Ammon's horn (tissue), 1 donor: ENCODE measurements at places on chromosomes 12 and 14.
A peak's percentile ranks its signal among the peaks of the same experiment; 100 is the strongest.

GRCh38 chr12:92462049-92462448 lies 240.7 kb upstream of the PLEKHG7 start:
- DNase-seq, result peak; percentile 58

DNA sequence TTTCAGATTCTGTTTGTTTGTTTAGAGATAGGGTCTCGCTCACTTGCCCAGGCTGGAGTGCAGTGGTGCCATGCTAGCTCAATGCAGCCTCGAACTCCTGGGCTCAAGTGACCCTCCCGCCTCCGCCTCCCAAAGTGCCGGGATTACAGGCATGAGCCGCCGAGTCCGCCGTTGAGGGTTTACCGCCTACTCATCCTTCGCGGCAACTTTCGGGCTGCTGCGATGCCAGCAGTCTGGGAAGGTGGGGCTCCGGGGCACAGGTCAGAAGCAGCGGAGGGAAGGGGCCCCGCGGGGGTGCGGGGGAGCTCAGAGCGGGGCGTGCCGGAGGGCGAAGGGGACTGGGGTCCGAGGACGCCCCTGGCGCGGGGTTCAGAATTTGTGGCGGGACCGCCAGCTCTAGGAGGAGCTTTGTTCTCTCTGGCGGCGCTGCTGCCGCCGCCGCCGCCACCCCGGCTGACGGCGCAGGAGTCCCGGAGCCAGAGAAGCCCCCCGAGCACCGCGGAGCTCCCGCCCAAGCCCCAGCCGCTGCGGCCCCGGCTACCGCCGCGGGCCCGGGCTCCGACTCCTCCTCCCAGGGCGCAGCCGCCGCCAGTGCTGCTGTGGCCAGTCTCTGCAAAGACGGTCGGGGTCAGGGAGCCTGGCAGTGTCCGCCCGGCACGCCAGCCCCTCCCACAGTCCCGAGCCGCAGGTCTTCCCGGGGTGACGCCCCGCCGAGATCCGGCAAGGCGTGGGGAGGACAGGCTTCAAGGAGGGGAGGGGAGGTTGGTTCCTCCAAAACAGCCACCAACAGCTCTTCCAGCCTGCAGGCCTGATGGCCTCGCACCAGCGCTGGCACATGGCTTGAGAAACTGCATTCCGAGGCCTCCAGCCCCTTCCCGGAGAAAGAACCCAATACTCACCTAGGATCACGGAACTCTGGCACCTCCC lies 10.9 kb upstream of the KRT77 start:
- no peak for DNase-seq

DNA sequence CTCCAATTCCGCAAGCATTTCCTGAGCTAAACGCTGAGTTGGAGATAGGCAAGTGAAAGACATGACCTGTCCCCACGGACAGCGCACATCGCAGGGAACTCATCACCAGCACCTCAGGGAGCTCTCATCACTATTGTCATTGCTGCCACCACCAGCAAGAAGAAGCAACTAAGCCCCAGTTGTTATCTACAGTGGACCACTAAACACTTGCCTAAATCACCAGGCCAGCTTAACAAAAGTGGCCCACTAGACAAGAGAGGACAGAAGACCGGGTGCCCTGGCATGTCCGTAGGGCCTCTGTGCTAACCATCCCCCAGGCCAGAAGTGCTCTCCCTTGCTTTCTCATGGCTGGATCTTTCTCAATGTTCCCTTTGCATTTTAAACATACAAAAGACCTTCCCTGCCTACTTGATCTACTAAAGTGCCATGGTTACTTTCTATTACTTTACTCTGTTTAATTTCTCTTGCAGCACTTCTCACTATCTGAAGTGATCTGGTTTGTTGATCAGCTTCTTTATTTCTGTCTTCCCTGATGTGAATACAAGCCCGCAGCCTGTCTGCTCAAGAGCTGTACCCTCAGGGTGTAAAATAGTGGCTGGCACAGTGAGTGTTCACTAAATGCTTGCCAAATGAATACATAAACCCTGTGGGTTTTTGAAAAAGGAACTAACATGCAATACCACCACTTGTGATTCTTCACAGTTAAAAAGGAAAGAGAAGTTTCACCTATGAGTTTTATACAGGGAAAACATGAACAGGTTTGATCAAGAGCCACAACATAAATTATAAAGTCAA lies 60.9 kb upstream of the RFLNA start:
- DNase-seq, result peak; percentile 27

DNA sequence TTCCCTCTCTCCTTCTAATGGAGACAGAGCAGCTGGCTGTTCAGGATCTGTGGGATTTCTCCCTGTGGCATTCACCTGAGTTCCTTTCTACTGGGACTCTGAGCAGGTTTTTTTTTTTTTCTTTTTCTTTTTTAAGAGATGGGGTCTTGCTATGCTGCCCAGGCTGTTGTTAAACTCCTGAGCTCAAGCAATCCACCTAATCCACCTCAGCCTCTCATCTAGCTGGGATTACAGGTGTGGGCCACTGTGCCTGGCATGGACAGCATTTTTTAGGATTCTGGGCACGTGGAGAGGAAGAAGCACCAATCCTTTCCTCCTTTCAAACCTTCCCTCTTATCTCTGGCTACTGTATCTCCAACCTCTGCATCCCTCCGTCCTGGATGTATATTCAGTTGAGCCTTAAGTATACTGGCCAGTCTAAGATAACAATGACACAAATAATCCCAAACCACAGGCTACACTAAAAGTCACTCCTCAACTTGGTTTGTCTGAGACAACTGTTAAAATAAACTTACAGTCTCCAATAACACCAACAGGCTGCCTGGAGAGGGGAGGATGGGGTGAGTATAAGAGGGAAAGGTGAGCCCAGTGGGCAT lies 16.4 kb upstream of the CELA1 start:
- no peak for DNase-seq

GRCh38 chr14:22978487-22978837 lies 3.9 kb downstream of the AJUBA start:
- DNase-seq, result no peak

GRCh38 chr12:103442182-103442555 lies 53.6 kb downstream of the C12orf42 start:
- DNase-seq, result no peak

GRCh38 chr12:33223956-33224355 lies 215.7 kb downstream of the SYT10 start:
- DNase-seq, result no peak

GRCh38 chr12:121775501-121775900 lies 18.0 kb downstream of the RHOF start:
- DNase-seq, result no peak

GRCh38 chr12:40325349-40325960 lies 100.7 kb downstream of the LRRK2 start:
- peak; percentile 54 for DNase-seq

GRCh38 chr14:52911904-52912303 lies 38.9 kb downstream of the FERMT2 start:
- no peak for DNase-seq

- DNase-seq, result no peak
These were observed 9.1 kb downstream of the PPP2R3C start for GRCh38 chr14:35112641-35113040.

DNA sequence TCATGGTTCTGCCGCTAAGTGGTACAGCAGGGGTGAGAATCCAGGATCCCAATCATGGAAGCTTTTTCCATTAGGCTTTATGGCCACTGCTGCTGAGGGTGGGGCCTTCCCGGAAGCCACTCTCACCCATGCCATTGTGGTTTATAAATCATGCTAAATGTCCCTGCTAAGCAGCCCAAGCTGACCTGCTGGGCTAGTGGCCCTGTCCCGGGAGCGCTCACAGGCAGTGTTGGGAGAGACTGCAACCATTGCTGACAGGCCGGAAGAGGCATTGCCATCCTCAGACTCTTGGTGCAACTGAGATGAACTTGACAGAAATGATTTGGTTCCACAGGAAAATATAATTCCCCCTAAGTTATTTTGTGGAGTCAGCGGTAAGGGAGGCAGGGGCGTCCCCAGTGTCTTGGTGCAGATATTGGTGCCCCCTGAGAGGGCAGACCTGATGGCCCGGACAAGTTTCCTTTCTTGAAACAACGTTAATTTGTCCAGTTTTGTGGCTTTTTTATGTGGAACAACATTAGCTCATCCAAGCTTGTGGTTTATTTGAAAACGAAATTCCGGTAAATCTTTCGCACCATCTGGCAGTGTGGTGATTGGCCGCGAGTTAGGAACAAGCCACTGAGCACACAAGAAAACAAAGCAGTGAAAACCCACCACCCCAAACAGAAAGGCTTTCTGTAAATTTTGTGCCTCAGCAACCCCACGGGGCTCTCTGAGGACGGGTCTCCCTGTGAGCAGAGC lies 82.3 kb downstream of the SSPN start:
- DNase-seq, result no peak

DNA sequence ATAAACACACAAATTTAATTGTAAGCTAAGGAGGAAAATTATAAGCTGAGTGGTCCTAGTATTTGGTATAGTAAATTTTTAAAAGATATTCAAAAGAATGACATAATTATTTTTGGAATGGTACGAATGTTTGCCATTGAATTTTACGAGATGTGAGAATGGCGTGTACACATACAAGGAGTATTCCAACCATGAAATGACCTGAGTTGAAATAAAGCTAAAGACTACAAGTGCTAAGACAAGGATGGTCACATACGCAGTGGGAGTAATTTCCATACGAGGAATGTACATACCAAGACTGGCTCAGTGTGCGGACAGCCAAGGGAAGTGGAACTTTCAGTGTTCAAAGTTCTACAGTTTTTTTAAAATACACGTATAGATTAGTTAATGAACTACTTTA lies 21.1 kb upstream of the ETV6 start:
- DNase-seq, result no peak

- no peak for DNase-seq
These were observed 98.3 kb downstream of the TTC7B start for GRCh38 chr14:90717916-90718315.

- DNase-seq, result no peak
These were observed 53.9 kb downstream of the ZC3H14 start for GRCh38 chr14:88616697-88617096.

DNA sequence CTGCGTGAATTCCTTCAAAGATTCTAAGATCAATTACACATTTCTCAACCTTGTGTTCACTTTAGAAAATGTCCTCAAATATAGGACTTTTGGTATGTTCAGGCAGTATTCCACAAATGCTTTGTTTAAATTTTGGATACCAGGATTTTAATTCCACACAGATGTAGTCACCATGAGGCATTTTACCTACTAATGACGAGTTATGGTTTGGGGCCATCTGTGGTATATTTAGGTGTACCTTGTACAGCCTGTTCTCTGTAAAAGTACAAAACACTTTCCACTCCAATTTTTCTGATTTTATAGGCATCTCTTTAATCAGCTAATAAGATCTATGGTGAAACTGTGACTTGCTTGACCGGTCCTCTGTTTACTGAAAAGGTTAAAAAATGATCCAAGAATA lies 275.7 kb upstream of the PRICKLE1 start:
- no peak for DNase-seq

- DNase-seq, result no peak
These were observed 14.2 kb upstream of the NEK9 start for GRCh38 chr14:75141062-75141461.

- no peak for DNase-seq
These were observed 70.7 kb downstream of the SLC8A3 start for GRCh38 chr14:70118064-70118463.

DNA sequence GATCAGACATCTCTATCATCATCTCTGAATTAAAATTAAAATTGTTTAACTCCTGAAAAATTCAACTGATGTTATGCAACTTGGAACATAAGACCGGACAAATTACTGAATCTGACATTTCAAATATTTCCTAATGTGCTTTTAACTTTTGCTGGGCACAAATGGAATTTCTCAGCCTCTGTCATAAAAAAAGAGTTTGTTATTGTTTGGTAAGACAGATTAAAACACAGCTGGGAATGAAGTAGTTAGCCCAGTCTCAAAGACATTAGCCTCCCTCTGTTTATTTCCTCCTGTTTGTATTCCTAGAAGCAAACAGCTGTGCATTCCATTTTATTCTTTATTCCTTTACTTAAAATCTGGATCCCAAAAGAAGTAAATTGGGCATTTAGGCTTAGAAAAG lies 29.4 kb downstream of the PLEKHA5 start:
- no peak for DNase-seq

- DNase-seq, result no peak
These were observed 75.6 kb upstream of the BCL11B start for GRCh38 chr14:99347561-99347960.

DNA sequence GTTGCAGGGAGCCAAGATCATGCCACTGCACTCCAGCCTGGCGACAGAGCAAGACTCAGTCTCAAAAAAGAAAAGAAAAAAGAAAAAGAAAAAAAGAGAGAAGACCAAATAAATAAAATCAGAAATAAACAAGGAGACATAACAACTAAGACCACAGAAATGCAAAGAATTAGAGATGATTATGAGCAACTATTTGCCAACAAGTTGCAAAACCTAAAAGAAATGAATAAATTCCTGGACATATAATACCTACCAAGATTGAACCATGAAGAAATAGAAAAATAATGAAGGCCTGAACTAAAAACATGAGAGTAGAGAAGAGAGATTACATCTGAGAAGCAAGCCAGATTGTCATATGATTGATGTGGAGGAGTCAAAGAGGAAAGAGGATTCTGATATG lies 17.6 kb upstream of the EPS8 start:
- no peak for DNase-seq

DNA sequence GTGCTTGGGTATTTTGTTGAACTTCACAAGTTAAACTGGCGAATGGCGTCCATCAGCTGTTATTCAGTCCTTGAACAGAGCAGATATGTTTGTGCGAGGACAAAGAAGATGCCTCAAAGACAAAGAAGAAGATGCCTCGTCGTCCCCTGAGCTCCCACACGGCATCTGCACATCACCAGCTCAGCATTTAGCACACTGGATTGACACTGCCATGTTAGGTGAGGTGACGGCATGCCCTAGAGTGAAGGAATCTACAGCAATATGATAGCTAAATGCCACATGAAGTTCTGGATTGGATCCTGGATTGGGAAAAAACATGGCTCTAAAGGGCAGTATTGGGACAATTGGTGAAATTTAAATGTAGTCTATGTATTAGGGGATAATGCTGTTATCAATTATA lies 15.4 kb downstream of the SAMD4A start:
- DNase-seq, result no peak

GRCh38 chr12:112734859-112735695 lies 56.5 kb upstream of the RPH3A start:
- DNase-seq, result no peak
